Hematopoietic multipotent progenitor cell treated with erythropoietin and hydrocortisone succinate and interleukin-3 and kit ligand, for 4 days (in vitro differentiated cells): ENCODE measurements at places on chromosomes 11 and 22.
A peak's percentile ranks its signal among the peaks of the same experiment; 100 is the strongest.

GRCh38 chr11:131584785-131585592 is 214.6 kb downstream of the NTM start:
- DNase-seq = peak; percentile 68

DNA sequence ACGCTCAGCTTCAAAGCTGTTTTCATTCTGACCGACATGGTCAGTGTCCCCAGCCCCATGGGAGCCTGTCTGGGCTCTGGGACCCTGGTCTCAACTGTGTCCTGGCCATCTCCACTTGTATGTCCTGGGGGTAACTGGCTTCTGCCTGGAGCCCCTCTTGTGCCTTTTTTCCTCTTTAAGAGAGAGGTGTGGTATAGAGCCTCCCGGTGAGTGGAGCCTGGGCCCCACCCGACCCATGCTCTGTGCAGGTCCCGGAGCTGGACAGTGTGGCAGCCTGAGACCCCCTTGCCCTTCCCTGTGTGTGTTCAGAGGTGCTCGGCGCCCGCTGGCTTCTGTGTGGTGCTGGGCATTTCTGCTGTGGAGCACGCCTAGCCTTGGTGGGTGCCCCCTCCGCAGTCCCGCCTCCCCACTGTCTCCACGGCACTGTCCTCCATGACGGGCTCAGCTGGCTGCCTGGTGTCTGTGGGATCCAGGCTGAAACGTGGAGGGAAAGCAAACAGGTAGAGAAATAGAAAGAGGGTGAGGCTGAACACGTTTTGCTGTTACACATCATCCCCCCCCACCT is 74.9 kb downstream of the PARVB start:
- DNase-seq = no peak

GRCh38 chr11:29125606-29126005 is 891.2 kb downstream of the KCNA4 start:
- DNase-seq = no peak

DNA sequence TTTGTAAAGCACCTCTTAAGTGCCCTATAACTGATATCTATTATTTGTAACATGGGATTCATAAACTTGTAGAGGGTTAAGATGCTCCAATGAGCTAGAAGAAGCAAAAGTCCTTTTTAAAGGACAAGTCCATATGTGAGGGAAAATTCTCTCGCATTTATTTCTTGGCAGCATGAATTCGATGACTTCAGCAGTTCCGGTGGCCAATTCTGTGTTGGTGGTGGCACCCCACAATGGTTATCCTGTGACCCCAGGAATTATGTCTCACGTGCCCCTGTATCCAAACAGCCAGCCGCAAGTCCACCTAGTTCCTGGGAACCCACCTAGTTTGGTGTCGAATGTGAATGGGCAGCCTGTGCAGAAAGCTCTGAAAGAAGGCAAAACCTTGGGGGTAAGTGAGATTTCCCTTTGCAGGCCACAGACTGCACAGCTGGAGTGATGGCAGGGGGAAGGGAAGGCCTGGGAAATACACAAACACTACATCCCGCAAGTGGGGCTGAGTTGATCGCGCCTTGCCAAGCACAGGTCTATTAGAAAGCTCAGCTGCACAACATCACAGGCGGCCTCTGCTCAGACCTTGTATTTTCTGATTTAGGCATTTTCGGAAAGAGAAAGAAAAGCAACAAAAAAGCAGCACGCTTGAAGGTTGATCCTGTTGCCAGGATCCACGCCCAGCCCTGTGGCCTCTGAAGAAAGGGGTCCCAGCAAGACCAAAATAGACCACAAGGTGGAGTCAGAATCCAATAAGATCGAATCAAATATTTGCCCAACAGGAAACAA is 1.5 kb downstream of the MS4A8 start:
- peak; percentile 70 for DNase-seq

GRCh38 chr22:26777156-26777801 is 119.9 kb downstream of the MIAT start:
- DNase-seq = peak; percentile 18

DNA sequence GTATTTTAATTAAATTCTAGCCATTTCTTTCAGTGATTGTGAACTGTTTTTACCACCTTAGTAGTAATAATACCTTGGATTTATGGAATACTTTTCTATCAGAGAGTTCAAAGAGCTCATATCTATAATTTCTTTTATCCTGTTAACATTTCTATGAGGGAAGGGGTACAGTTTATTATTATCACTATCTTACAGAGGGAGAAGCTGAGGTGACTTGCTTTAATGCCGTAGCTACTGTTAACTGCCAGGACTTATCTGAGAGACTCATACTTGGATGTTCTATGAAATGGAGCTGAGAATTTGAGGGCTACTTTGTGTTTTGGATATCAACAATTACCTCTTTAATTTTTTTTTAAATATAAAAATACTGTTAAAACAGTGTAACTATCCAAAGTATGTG is 3.3 kb downstream of the REXO2 start:
- DNase-seq = peak; percentile 61

GRCh38 chr11:17154409-17155159 is 53.2 kb downstream of the PIK3C2A start:
- peak; percentile 69 for DNase-seq

DNA sequence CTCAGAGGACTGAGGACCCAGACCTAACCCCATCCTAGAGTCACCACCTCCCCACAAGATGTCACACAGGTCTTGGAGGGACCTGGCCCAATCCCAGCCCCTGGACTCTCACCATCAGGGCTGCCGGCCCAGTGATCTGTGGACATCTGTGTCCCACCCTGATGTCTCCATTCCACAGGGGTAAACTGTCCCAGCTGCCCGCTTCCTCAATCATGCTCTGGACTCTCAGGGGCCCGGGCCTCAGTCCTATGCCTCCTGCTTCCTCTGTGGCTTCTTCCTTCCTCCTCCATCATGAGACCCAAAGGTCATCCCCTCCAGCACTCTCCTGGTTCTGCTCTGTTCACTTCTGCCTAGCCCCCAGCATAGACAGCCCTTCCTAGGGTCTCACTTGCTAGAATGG is 32.2 kb downstream of the ARAP1 start:
- no peak for DNase-seq

DNA sequence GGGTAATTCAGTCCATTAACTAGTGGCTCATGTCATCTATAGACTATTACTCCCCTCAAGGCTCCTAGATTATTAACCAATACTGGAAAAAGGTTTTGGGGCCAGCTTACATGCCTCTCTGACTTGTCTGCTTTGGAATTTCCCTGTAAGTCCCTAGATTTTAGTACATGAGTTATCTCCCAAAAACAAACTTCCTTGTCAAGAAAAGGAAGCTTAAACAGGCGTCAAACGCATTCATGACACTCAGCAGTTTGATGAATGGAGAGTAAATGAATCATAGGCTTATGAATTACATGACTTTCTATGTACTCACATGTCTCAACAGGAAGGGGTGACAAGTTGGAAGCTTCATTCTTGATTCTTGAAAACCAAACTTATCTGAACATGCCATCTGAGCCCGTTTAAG is 70.8 kb downstream of the BLID start:
- DNase-seq = peak; percentile 23

GRCh38 chr11:15106201-15106965 is 8.3 kb upstream of the INSC start:
- DNase-seq = no peak

DNA sequence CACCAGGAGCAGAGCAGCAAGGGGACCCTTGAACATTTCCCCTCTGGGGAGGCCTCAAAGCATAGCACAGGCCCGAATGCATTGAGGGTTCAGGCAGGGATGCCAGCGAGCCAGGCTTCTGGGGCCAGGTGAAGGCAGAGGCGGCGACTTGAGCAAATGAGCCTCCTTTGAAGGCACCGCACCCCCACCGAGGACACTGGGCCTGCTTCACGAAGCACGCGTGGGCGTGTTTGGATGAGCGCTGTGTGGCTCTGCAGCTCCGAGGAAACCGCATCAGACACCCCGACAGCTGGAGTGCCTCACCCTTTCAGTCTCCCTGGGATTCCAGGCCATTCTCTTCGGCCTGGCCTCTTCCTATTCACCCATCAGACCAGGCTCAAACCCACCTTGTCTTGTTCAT is 301.8 kb downstream of the NTM start:
- no peak for DNase-seq

DNA sequence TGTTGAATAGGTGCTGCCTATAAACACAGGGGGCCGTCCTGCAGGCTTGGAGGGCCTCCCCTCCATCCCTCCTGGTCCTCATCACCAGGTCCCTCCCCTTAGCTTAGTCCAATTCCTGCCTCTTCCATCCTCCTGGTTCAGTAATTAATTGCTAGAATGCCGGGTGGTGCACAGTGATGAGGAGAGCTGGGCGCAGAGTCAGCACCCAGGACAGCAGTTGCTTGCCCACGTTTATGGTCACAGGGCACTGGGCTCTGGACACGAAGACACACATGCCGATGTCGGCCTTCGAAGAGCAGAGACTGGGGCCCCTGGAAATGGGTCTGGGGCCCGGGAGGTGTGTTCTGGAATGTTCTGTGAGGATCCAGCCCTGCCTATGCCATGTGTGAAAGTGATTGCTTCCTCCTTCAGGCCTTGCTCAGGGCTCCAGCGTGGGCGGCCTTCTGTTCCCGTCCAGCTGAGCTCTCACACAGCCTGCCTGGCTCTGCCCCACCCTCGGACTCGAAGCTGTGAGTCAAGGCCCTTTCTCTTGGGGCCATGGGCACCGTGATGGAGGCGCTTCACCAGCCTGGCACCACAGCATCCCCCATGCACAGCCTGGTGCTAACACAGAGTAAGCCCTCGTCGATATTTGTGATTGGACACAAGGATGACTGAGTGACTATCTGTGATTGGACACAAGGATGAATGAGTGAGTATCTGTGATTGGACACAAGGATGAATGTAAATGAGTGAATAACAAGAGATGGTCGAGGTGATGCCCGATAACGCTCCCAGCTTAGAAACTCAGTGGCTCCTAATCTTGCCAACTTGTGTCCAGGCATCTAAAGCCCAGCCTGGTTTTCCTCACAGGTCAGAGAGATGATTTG is 884.7 kb downstream of the BRD1 start:
- DNase-seq = no peak

GRCh38 chr22:40023341-40023841 is 28.6 kb downstream of the FAM83F start:
- no peak for DNase-seq

- DNase-seq = peak; percentile 87
Measured at GRCh38 chr11:118705111-118705741, 25.8 kb upstream of the TREH start.

- DNase-seq = peak; percentile 92
Measured at GRCh38 chr11:8202516-8203413, 33.9 kb upstream of the RIC3 start.

GRCh38 chr11:96051820-96052219 is 127.9 kb upstream of the MTMR2 start:
- no peak for DNase-seq

- DNase-seq = no peak
Measured at GRCh38 chr11:112886434-112887370, 74.5 kb upstream of the NCAM1 start.

GRCh38 chr11:124880958-124881357 is 15.7 kb downstream of the ROBO3 start:
- no peak for DNase-seq

- peak; percentile 20 for DNase-seq
Measured at GRCh38 chr11:108559340-108559739, 34.2 kb downstream of the EXPH5 start.

DNA sequence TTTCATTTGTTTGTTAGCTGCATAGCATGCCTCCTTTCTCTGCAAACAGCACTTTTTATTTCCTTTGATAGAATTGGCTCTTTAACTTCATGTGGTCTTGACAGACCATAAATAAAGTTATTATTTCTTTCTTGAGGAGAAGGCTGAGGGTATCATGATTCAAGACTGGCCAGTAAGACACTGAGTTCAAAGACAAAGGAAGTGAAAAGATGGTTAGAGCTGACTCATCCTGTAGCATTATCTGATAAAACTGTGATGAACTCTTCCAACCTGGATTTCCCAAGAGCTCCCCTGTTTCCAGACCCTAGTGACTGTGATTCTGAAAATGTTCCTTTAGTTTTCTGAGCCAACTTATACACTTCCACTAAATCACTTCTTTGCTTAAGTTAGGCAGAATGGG is 179.3 kb upstream of the FAT3 start:
- no peak for DNase-seq
